Hair follicular keratinocyte (primary cell): ENCODE measurements at places on chromosomes 7 and 10. TPM values are rescaled to one million over a fixed set of nuclear protein-coding genes. Genes with fewer than 3 reads are reported as not detected.

FAM25C gene
- 14.0 TPM in 1 of 2 replicates, not detected in the other for total RNA-seq

VSTM2A gene
- total RNA-seq = not detected in 2 replicates

ACSM6 gene
- not detected in 2 replicates for total RNA-seq

SORCS1 gene
- not detected in 2 replicates for total RNA-seq

CALHM3 gene
- not detected in 2 replicates for total RNA-seq

CHST15 gene
- 20.0 and 39.5 TPM in 2 replicates for total RNA-seq

GARIN1A gene
- not detected in 2 replicates for total RNA-seq

POU6F2 gene
- not detected in 2 replicates for total RNA-seq

LIPF gene
- not detected in 2 replicates for total RNA-seq
